Activated T-helper 2 cell treated with anti-CD3 and anti-CD28 coated beads, Interferon-gamma antibody, Interleukin-2, Interleukin-4, amounts not matched to agents 10 μg/mL and 5 μg/mL and 100 μg/mL, durations not matched to agents 14 hours and 24 hours and 36 hours (primary cell): ENCODE measurements at places on chromosomes 11 and 22.
A peak's percentile ranks its signal among the peaks of the same experiment; 100 is the strongest.

DNA sequence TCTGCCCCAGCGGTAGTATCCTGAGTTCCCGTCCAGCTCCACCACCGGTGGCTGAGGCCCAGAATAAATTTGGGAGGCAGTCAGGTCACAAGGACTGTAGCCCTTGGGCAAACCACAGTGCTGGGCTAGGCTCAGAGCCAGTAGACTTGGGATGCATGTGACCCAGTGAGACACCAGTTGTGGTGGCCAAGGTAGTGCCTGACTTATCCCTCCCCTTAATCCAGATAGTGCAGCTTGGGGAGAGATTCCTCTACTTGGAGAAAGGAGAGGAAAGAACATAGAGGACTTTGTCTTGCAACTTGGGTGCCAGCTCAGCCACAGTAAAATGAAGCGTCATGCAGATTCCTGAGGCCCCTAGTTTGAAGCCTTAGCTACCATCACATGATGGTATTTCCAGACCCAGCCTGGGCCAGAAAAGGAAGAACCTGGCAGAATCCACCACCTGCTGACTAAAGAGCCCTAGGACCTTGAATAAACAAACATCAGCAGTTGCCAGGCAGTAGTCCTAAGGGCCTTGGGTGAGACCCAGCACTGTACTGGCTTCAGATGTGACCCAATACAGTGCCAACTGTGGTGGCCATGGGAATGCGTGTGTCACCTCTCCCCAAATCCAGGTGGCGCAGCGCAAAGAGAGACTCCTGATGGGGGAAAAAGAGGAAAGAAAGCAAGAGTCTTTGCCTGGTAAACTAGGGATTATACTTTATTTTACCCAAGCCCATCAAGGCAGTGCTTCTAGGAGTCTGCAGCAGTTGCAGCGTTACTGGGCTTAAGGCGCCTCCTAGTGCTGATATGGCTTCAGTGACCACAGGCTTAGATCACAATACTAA is 17.0 kb upstream of the DDX10 start:
- no peak overlapping the region for H3K27ac ChIP-seq
- DNase-seq, result peak; percentile 39
- H3K4me1 ChIP-seq, result no peaks in the 10 kb centered on the region
- peaks cover 7% of the 10 kb centered on the region for H3K27me3 ChIP-seq
- H3K36me3 ChIP-seq, result no peaks in the 10 kb centered on the region
- H3K4me3 ChIP-seq, result no peak overlapping the region

GRCh38 chr11:76685831-76686230 is 15.3 kb upstream of the LRRC32 start:
- peak overlapping the region; percentile 35 for H3K27ac ChIP-seq
- H3K4me3 ChIP-seq, result no peak overlapping the region
- H3K27me3 ChIP-seq, result no peaks in the 10 kb centered on the region
- DNase-seq, result no peak

- DNase-seq, result peak; percentile 39
- H3K4me3 ChIP-seq, result peak overlapping the region; percentile 46
- H3K4me1 ChIP-seq, result peaks cover 19% of the 10 kb centered on the region
Measured at GRCh38 chr11:63951779-63952536, 13.2 kb downstream of the NAA40 start.

- no peak for DNase-seq
- no peaks in the 10 kb centered on the region for H3K4me1 ChIP-seq
- no peak overlapping the region for H3K4me3 ChIP-seq
- H3K27me3 ChIP-seq, result no peaks in the 10 kb centered on the region
- no peak overlapping the region for H3K27ac ChIP-seq
Measured at GRCh38 chr11:15929371-15929901, 426.9 kb downstream of the SOX6 start.

GRCh38 chr11:1033016-1033798 is 3.3 kb downstream of the MUC6 start:
- no peak overlapping the region for H3K27ac ChIP-seq
- DNase-seq, result no peak
- H3K4me1 ChIP-seq, result no peaks in the 10 kb centered on the region
- H3K36me3 ChIP-seq, result no peaks in the 10 kb centered on the region
- no peak overlapping the region for H3K4me3 ChIP-seq
- no peaks in the 10 kb centered on the region for H3K27me3 ChIP-seq
